ENCODE measurements at places on chromosomes 1 and 21. TPM values are rescaled to one million over a fixed set of nuclear protein-coding genes. Genes with fewer than 3 reads are reported as not detected.

GSTM3 gene
- total RNA-seq, result 14.8 TPM

USH2A gene
- total RNA-seq, result not detected

MTARC1 gene
- not detected for total RNA-seq

- DNase-seq, result no peak
These were observed 62.7 kb downstream of the CD34 start for GRCh38 chr1:207848234-207848633.

CCDC17 gene
- total RNA-seq, result 2.3 TPM

DNA sequence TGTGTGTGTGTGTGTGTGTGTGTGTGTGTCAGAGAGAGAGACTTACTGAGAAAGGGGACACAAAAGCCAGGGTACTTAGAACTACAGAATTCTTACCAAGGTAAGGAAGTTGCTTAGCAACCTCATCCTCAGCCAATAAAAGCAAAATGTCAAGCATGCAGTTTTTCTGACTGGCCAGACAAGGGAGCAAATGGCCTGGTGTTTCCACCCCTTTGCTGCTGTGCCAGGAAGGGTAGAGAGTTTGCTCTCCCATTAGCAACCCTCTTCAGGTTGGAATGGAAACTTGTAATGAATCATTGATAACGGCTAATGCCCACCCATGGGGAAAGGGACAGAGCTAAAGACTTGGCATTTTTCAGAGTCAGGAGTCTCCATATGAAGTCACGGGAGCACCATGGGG, 10.6 kb downstream of the RXRG start:
- DNase-seq, result no peak

- DNase-seq, result no peak
These were observed 15.0 kb downstream of the DISP1 start for GRCh38 chr1:222829868-222830267.

DNA sequence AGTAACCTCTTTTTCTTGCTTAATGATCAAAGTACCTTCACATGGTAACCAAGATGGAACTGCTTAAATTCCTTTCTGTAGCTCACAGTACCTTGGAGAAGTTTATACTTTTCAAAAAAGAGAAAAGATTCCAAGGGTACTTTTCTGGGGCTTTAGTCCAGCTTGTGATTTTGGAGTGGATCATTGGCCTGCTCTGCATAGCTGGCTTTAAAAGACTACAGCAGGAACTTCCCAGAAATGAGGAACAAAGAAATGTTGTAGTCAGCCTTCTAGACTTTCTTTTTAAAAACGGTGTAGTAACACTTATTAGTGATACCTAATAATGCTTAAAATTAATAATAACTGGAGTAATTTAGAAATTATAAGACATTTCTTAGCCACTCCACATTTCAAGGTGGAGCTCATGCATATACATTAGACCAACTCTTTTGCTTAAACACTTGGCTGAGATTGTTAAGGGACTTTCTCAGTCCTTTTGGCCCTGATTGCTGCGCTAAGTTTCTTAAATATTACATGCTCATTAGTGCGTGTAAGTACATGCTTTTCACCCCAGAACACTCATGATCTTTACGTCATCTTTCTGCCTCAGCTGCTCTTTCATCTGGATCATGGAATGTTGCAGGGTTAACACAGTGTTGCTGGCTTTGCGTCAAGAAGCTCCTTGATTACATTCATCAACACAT, 57.3 kb downstream of the SDCCAG8 start:
- no peak for DNase-seq

CAMSAP2 gene
- total RNA-seq, result 5.7 TPM

- no peak for DNase-seq
These were observed 11.4 kb upstream of the RGS16 start for GRCh38 chr1:182615468-182616129.

- no peak for DNase-seq
These were observed 37.2 kb downstream of the RIMS3 start for GRCh38 chr1:40627987-40628902.

- DNase-seq, result peak; percentile 60
These were observed 11.2 kb upstream of the HJV start for GRCh38 chr1:146032631-146033219.

PRMT6 gene
- 7.9 TPM for total RNA-seq

HEATR1 gene
- 37.5 TPM for total RNA-seq

DNA sequence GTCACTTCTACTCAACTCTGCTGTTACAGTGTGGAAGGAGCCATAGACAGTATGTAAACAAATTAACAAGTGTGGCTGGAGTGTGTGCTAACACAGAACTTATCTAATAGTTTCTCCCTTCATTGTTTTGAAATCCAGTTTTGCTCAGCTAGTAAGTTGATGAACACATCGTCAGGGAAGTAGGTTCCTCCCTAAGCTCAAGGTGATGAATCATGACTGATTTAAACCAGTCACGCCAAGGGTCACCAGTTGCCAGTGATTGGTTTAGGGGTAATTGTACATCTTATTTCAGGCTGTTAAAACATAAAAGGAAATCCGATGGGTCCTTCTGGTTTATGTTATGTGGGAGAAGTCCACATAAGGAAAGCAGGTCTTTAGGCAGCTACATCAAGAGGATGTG, 97.0 kb upstream of the CHODL start:
- no peak for DNase-seq

- no peak for DNase-seq
These were observed 740 bp downstream of the DSTYK start for GRCh38 chr1:205210756-205211168.

DNA sequence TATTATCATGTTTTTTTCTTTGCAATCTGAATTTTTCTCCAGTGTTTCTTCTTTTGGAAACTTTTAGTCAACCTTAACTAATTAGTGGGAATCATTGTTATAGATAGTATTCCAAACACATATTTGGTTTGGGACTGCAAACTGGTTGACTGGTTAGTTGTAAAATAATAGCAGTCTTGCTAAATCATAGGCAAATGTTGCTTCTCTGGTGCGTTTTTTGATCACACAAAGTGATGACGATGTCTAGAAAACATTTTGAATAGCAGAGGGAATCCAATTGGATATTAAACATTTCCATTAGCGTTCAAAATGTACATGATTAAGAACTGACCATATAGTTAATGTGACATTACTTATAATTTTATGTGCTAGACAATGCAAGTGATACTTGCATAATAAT, 4.5 kb downstream of the DNAJB4 start:
- DNase-seq, result no peak

DNA sequence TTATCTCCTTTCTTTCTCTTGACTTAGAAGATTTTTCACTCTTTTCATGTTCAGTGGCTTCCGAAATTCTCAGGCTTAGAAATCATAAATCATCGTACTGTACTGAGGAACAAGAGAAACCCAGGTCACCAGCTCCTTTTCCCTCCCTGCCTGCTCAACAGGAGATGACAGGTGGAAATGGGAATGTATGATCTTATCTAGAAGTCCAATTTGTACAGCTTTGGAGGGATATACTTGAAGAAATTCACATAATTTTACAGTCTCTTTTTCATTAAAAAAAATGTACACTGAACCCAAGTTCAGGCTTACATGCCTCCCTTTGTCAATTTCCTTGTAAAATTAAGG, 11.7 kb downstream of the EVA1C start:
- DNase-seq, result no peak

DNA sequence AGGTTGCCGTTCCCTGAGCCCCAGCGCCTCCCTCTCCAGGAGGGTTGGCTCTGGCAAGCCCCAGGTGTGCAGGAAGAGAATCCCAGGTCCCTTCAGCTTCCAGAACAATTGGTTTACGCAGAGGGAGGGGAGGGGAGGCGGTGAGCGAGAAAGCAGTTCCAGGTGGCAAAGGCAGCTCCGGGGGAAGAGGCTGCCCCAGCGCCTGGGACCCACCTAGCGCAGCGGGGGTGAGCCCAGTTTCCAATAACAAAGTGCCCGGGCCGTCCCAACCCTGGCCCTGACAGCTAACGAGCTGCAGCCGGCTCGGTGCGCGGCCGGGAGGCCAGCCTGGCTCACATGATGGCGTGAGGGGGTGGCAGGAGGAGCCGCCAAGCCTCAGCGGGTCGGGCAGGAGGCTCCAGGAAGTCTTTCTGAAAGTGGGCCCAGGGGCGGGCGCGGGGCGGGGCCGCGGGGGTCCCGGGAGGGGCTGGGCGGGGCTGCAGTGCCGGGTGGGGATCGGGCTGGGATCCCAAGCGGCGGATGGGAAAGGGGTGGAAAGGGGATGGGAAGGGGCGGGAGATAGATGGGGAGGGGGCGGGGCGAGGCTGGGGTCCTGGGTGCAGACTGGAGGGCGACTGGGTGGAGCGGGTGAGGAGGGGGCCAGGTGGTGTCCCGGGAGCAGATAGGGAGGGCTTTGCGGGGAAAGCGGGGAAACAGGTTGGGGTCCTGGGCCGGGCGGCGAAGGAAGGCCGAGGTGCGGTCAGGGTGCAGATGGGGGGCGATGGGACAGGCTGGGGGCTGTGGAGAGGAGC, 22.8 kb downstream of the DHRS3 start:
- DNase-seq, result no peak

- no peak for DNase-seq
These were observed 13.6 kb upstream of the FAM89A start for GRCh38 chr1:231053493-231054162.

DNA sequence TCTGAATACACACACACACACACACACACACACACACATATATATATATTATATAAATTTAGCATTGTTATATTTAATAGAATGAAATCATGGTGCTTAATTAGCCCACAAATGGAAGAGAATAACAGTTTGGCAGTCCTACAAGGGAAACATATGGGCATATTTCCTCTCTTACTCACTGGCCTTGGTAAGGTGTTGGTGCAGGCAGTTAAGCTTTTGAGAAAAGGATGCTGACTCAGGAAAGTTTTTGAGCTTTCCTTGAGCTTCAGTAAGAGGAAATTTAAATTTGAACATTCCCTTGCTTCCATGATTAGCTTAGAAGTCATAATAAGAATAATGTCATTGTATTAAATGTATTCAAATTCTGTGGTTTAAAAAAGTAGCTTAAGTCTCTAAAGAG, 37.0 kb upstream of the B3GALT5 start:
- no peak for DNase-seq

Measured in CD4-positive, alpha-beta T cell (primary cell).